ENCODE measurements at places on chromosomes 11 and 22.

- no peaks in the 10 kb centered on the region for H3K36me3 ChIP-seq
- H3K4me3 ChIP-seq: no peak overlapping the region
- DNase-seq: peak; percentile 47
These were observed 51.9 kb downstream of the CD44 start for GRCh38 chr11:35190804-35191348.

DNA sequence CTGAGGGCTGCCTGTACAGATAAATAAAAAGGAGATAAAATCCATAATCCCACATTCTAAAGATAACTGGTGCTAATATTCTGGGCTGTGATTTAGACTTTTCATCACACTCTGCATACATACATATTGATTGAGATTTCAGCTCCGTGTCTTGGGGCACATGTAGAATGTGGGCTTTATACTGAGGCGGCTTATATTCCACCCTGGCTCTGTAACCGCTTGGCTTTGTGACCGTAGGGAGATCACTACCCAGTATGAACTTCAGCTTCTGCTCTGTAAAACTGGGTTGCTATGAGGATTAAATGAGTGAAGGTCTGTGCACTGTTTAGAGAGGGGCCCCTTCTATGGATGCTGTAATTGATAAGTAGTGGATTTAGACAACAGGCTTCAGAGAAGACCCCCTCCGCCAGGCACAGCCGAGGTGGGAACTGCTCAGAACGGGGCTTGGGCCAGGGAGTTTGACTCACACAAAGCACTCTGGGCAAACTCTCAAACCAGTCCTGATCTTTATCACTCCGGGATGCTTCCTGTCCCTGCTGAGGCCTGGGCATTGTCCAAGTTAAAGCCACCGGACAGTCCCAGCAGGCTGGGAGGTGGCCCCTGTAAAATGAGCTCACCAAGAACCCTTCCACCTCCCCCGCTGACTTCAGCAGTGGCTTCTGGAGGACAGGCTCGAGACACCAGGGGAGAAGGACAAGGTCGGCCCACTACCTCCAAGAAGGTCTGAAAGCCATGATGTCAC lies 17.2 kb downstream of the KIAA1671 start:
- DNase-seq: no peak
- H3K27me3 ChIP-seq: no peaks in the 10 kb centered on the region
- H3K4me3 ChIP-seq: no peak overlapping the region
- no peaks in the 10 kb centered on the region for H3K36me3 ChIP-seq
- H3K27ac ChIP-seq: peak overlapping the region; percentile 45

DNA sequence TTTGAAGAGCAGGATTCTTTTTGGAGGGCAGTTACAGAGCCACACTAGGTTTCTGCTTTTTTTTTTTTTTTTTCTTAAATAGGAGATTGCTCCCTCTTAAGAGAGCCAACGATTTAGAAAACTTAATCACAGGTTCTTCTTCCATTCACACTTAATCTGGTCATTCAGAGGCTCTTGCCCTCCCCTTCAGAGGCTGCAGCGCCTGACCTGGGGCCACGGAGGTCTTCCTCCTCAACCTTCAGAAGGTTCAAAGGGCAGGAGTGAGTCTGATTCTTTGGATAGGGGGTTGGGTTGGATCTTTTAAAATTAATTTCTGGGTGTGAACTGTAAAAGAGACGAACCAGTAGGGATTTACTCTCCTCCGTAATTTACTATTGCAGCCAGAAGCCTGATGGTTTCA lies 57.1 kb downstream of the ZNRF3 start:
- H3K36me3 ChIP-seq: no peaks in the 10 kb centered on the region
- DNase-seq: no peak
- no peak overlapping the region for H3K4me3 ChIP-seq
- no peaks in the 10 kb centered on the region for H3K27me3 ChIP-seq
- H3K27ac ChIP-seq: no peak overlapping the region

GRCh38 chr11:99522467-99523173 lies 501.9 kb downstream of the CNTN5 start:
- no peak overlapping the region for H3K27ac ChIP-seq
- no peaks in the 10 kb centered on the region for H3K4me1 ChIP-seq
- H3K4me3 ChIP-seq: no peak overlapping the region
- no peak for DNase-seq
- H3K27me3 ChIP-seq: no peaks in the 10 kb centered on the region

GRCh38 chr11:22702031-22702430 lies 35.6 kb downstream of the GAS2 start:
- H3K27ac ChIP-seq: peak overlapping the region; percentile 83
- peaks cover 30% of the 10 kb centered on the region for H3K4me1 ChIP-seq
- H3K4me3 ChIP-seq: no peak overlapping the region
